ENCODE measurements at places on chromosomes 3 and 15. TPM values are rescaled to one million over a fixed set of nuclear protein-coding genes. Genes with fewer than 3 reads are reported as not detected.

The MAP3K13 gene
- 15.5 TPM for total RNA-seq

The FOXB1 gene
- total RNA-seq: not detected

The HAPLN3 gene
- 26.2 TPM for total RNA-seq

The CRYGS gene
- total RNA-seq: 0.89 TPM

The ASB14 gene
- not detected for total RNA-seq

The CA12 gene
- 359 TPM for total RNA-seq

The ABHD14A gene
- 14.7 TPM for total RNA-seq

The ZNF502 gene
- total RNA-seq: 3.9 TPM

The SKOR1 gene
- 0.17 TPM for total RNA-seq

The MDFIC2 gene
- not detected for total RNA-seq

The OSTN gene
- 4.5 TPM for total RNA-seq

The SRGAP3 gene
- 7.6 TPM for total RNA-seq

The RBPMS2 gene
- total RNA-seq: 0.07 TPM

The CHDH gene
- total RNA-seq: 0.03 TPM

The TLR9 gene
- total RNA-seq: 0.23 TPM

The C3orf20 gene
- total RNA-seq: under 0.01 TPM

The ANKRD34C gene
- total RNA-seq: not detected

The DNASE1L3 gene
- 0.07 TPM for total RNA-seq

The RYR3 gene
- total RNA-seq: 0.07 TPM

The CD80 gene
- not detected for total RNA-seq

The CCDC71 gene
- 18.4 TPM for total RNA-seq

Measured in smooth muscle cell of the pulmonary artery (primary cell).